ENCODE measurements at places on chromosomes 13 and 19.

DNA sequence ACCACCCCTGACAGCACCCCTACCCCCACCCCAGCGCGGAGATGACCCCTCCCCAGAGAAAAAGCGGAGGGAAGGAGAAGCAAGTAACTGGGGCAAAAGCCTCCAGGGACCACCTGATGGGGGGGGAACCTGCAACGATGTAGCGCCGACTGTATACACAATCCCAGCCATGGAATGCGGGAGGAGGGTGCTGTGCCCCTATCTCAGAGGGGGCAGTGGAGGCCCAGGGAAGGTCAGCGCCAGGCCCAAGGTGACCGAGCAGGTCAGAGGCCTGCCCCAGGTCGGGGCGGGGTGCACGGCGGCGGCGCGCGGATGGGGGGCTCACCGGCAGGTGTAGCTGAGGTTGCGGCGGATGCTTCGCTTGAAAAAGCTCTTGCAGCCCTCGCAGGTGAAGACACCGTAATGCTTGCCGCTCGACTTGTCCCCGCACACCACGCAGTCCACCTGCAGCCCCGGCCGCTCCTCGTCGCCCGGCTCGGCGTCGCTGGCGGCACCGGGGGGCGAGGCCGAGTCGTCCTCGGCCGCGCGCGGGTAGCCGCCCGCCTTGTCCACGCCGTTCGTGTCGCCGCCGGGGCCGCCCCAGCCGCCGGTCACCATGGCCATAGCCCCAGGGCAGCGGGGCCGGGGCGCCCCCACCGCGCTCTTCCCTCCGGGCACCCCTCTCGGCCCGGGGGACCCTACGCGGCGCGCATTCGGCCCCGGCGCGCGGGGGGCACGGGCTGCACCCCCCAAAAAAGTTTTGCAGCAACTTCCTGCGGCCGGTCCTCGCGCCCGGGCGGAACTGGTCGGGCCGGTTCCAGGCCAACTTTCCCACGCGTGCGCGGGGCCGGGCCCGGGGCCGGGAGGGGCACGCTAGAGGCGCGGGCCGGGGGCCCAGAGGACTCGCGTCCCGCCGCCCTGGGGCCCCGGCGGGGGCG is 843 bp downstream of the NR2F6 start:
- no peak for DNase-seq

- no peak for DNase-seq
Measured at GRCh38 chr13:46995874-46996273, 99.0 kb upstream of the HTR2A start.

GRCh38 chr13:97496511-97496910 is 62.5 kb downstream of the RAP2A start:
- no peak for DNase-seq

DNA sequence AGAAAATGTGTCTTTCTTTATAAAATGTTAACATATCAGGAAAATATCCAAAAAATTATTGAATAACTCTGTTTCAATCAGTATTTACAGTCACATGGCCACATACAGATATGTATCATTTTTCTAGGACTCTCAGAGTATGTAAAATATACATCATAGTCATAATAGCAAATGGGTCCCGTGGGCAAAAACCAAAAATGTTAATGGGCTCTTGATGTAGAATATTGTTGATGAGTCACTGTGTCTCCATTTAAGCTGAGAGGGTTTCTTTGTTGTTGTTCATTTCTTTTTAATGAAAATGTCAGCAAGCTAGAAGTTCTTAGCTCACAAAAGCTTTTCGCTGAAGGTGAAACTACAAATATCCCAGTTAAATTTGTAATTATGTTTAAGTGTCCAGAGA is 1713.1 kb upstream of the PCDH20 start:
- no peak for DNase-seq

- DNase-seq = no peak
Measured at GRCh38 chr13:102226591-102226990, 175.3 kb downstream of the FGF14 start.

DNA sequence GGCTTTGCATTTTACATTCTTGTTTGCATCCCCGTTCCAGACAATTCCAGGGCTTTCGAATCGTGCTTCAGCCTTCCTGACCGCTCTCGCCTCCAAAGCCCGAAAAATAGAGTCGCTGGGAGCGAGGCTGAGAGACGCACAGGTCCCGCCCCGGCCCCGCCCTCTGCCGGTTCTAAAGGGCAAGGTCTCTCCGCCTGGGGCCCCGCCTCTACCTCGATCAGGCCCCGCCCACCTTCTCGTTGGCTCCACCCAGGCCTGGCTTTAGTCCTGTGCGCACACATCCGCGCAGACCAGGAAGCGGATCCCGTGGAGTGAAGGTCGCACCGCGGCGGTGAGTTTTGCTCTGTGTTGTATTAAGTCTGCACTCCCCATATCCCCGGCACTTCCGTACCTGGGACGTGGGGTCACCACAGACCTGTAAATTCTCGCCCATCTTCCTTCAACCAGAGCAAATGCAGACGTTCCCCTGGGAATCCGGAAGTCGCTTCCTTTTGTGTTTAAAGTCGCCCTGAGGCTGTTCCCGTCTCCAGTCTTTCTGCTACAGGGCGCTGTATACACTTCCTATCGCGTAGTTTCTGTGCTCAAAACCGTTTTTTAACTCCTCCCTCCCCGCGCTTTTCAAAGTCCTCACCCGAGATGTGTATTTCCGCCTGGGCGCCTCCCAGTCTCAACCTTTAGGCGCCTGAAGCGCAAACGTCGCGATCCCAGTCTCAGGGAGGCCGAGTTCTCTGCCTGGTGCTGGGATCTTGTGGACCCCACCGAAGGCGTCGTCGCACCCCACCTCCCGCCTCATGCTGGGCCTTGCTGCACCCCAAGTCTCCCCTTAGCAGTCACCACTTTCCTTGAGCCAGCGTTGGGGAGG is at the start of gene ZNF701:
TSS of gene ZNF701 (plus strand) at position 288 of the 862 bp plus-strand sequence. CDS start 3,861 bp downstream, outside the sequence.
- peak; percentile 94 for DNase-seq

DNA sequence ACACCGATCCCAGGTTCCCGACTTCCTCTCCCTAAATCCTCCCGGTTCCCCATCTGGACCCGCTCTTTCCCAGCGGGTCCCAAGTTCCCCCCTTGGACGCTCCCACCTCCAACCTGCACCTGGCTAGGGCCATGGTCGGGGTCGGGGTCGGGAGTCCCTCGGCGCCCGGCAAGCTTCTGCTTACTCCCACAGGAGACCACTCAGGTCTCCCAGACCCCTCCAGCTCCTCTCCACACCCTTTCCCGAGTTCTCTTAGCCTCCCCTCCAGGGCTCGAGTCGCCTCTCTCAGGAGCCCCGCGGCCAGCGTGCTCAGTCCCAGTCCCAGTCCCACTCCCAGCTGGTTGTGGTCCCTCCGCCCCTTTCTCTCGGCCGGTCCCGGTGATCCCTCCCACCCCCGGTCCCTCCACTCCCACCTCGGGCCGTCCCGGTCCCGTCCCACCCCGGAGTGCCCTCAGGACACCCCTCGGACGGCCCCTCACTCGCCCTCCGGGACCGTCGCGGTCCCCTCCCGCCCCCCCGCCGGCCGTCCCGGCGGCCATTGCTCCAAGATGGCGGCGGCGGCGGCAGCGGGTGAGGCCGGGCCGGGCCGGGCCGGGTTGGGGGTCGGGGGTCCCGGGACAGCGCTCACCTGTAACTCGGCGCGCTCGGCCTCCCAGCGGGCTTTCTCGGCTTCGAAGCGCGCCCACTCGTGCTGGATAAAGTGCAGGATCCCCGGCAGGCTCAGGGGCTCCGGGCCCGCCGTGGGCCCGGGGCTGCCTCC is at the start of gene FKRP:
TSS of gene FKRP (plus strand) at position 537 of the 760 bp plus-strand sequence. CDS start 9,394 bp downstream, outside the sequence.
- DNase-seq = peak; percentile 43

DNA sequence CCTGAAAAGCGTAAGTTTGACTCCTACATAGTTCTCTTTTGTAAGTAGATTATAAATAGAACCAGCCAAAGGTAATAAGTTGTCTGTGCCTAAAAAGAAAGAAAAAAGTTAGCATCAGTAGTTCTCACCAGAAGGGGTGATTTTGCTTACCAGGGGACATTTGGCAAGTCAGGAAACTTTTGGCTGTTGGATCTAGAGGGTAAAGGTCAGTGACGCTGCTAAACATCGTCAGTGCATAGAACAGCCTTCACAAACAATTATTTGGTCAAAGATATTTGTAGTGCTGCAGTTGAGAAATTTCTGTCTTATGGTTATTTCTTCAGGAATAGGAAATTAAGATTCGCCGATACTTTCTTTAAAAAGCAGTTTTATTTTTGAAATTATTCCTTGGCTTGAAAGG is 2.0 kb downstream of the USPL1 start:
- no peak for DNase-seq

DNA sequence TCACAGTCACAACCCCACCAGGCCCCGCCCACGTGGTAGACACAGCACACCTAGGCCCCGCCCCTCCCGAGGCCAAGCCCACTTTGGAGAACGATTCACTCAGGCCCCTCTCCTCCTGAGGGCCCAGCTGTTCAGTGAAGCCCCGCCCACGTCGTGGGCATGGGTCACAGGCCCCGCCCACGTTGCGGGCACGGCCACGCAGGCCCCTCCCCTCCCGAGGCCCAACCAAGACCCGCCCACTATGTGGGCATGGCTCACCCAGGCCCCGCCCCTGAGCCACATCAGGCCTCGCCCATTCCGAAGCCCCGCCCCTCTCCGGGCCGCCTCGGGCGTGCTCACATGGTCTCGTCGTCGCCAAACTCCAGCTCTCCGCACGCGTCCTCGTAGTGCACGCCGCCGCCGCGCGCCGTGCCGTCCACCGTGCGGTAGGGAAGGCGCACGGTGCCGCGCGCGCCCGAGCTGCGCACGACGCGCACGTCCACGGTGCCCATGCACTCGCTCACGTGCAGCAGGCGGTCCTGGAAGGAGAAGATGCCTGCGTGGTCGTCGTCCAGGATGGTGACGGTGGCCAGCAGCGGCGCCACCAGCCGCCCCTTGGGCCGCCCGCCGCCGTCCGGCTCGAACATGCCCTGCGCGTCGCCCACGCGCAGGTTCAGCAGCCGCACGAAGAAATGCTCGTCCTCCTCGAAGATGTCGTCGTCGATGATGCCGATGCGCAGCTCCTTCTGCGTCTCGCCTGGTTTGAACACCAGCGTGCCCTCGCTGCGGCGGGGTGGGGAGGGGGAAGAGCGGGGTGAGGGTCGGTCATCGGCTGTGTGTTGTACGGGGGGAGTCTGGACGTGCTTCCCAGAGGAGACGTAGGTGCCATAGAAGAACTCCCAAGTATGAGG is 24.0 kb downstream of the SLC8A2 start:
- peak; percentile 48 for DNase-seq

GRCh38 chr19:32165750-32166149 is 179.7 kb upstream of the ZNF507 start:
- no peak for DNase-seq

DNA sequence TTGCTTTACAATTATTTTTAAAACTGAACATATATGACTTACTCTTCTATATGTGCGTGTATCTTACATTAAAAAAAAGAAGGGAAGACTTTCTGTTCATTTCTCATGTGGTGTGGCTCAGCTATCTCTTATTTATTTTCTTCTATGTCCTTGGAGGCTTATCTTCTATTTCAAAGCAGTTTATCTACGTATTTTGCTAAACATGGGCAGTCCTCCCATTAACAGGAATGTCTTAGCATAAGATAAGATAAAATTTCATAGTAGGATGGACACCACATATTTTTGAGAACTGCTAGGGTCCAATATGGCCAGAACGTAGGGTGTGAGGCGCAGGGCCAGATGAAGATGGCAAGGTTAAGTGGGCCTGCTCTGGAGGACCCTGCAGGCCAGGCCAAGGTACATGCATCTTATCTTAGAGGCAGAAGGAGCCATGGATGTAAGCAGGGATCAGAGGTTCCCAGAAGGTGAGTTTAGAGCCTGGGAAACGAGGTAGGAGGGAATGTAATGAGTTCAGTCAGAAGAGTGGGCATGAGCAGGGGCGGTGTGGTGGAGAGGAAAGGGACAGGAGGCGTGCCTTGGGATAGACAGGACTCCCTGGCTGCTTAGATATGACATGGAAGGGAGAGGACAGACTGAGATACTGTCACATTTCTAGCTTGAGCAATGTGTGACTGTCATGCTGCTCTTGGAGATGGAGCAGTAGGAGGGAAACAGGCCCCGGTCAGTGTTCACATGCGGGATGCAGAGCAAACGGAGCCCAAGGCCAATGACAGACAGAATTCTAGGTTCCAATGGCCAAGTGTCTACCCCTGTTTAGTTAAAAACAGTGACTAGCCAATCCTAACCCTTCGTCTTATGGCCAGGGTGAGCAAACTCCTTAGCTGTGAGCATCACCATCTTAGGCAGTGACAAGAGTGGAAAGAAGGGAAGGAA is 68.6 kb upstream of the MEDAG start:
- DNase-seq = no peak

- no peak for DNase-seq
Measured at GRCh38 chr13:40337651-40338050, 328.8 kb downstream of the FOXO1 start.

GRCh38 chr13:63011996-63012395 is 1596.3 kb upstream of the PCDH20 start:
- DNase-seq = no peak

GRCh38 chr13:98187965-98188261 is 10.8 kb upstream of the RNF113B start:
- DNase-seq = no peak

GRCh38 chr19:1150333-1151036 is 23.6 kb downstream of the SBNO2 start:
- no peak for DNase-seq

DNA sequence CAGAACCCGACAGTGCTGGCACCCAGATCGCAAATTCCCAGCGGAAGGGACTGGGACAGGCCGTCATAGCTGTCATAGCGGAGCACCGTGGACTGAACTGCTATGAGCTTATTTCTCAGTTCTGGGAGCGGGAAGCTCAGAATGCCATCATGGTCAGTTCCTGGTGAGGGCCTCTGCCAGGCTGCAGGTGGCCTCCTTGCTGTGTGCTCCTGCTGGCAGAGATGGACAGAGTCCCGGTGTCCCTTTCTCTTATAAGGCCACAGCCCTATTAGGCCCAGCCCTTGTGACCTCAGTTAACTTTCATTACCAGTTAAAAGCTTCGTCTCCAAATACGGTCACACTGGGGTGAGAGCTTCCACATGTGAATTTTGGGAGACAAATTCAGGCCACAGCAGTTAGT is 4.6 kb downstream of the ZNF444 start:
- DNase-seq = no peak

- no peak for DNase-seq
Measured at GRCh38 chr13:99314640-99315176, 7.5 kb upstream of the GPR183 start.

- DNase-seq = no peak
Measured at GRCh38 chr13:44516771-44517170, 59.4 kb downstream of the TSC22D1 start.

DNA sequence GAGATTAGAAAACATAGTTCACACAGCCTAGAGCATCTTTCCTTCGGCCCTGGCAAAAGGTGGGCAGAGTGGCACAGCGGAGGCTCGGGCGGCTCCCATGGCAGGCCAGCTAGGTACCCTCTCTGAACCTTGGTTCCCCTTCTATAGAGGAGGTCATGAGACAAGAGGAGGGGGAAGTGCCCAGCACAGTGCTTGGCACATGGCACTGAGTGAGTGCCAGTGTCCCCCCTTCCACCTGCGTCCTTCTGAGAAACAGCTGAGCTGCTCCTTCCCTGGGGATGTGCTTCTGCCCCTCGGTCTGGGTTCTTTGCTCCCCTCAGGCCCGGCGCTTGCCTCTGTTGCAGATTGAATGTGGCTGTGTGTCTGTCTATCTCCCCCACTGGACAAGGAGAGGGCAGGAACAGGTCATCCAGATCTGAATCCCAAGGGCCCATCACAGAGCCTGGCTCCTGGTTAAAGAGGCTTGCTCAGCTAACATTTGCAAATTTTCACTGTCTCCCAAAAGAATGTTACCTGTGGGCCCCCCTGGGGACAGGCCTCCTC is 165.6 kb downstream of the USP12 start:
- DNase-seq = no peak

GRCh38 chr13:44053208-44053607 is 173.5 kb downstream of the LACC1 start:
- no peak for DNase-seq

Measured in stimulated activated CD4-positive, alpha-beta T cell treated with anti-CD3 and anti-CD28 coated beads, Interleukin-1b, Interleukin-23, amount 100 ng/mL, for 4 hours (primary cell).